ENCODE measurements at places on chromosomes 12 and 14. TPM values are rescaled to one million over a fixed set of nuclear protein-coding genes. Genes with fewer than 3 reads are reported as not detected.

Gene CLEC2D
- total RNA-seq = 12.4 TPM

Gene TSPAN19
- total RNA-seq = not detected

Gene ZDHHC22
- 0.41 TPM for total RNA-seq

Gene OR4K13
- total RNA-seq = not detected

Gene ANKRD33
- not detected for total RNA-seq

Gene INTS13
- total RNA-seq = 19.3 TPM

Gene LRFN5
- 8.8 TPM for total RNA-seq

Gene RD3L
- total RNA-seq = not detected

Gene KRT2
- total RNA-seq = not detected

Gene NINJ2
- total RNA-seq = not detected

Gene LBHD2
- total RNA-seq = not detected

Gene C12orf57
- total RNA-seq = 135 TPM

Gene AKT1
- total RNA-seq = 198 TPM

Gene KCNJ8
- 50.1 TPM for total RNA-seq

Gene SRGAP1
- 6.1 TPM for total RNA-seq

Gene APOF
- total RNA-seq = not detected

Gene ZNF740
- total RNA-seq = 16.8 TPM

Gene AMN
- 2.1 TPM for total RNA-seq

Gene SERPINA10
- total RNA-seq = not detected

Gene DENND5B
- 42.0 TPM for total RNA-seq

Gene NEMP1
- 16.5 TPM for total RNA-seq

Gene KCNA1
- total RNA-seq = 4.4 TPM

Gene RAPGEF3
- total RNA-seq = 16.0 TPM

Gene AKAP3
- 0.21 TPM for total RNA-seq

Gene ACSM4
- not detected for total RNA-seq

Gene SERPINA12
- total RNA-seq = not detected

Gene ETNK1
- 47.9 TPM for total RNA-seq

Gene PARP11
- 5.1 TPM for total RNA-seq

Gene FGF23
- total RNA-seq = 0.31 TPM

Gene HECTD1
- total RNA-seq = 332 TPM

Gene SPIC
- not detected for total RNA-seq

Gene VRTN
- total RNA-seq = not detected

Gene CELA1
- not detected for total RNA-seq

Gene TAS2R43
- total RNA-seq = 20.5 TPM

Gene KLRK1
- total RNA-seq = 1.7 TPM

Gene CEP128
- total RNA-seq = 17.6 TPM

Gene LRRC10
- not detected for total RNA-seq

Gene TPI1
- 1,153 TPM for total RNA-seq

Gene L3HYPDH
- total RNA-seq = 42.9 TPM

Data from tongue (tissue), 3 donors.